ENCODE measurements at places on chromosomes 7 and 10.

DNA sequence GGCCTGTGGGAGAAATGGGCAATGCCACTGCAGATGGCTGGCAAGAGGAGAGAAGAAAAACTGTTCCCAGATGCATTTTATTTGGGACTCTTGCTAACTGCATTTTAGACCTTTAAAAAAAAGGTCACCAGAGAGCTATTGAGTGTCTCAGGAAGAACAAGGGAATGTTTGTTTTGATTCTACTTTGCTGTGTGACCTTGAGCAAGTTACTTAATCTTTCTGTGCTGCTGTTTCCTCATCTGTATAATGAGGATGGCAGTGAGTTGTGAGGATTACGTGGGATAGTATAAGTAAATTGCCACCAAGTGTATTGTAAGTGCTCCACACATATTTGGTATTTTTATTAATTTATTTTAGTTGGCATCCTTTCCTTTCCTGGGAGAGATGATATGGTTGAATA is 142.0 kb upstream of the AGK start:
- no peak for DNase-seq

GRCh38 chr10:2556883-2557282 is 510.5 kb upstream of the PFKP start:
- DNase-seq, result no peak

GRCh38 chr7:136957391-136957790 is 88.9 kb downstream of the CHRM2 start:
- no peak for DNase-seq

- no peak for DNase-seq
These were observed 63.5 kb upstream of the EGFR start for GRCh38 chr7:54955296-54955695.

DNA sequence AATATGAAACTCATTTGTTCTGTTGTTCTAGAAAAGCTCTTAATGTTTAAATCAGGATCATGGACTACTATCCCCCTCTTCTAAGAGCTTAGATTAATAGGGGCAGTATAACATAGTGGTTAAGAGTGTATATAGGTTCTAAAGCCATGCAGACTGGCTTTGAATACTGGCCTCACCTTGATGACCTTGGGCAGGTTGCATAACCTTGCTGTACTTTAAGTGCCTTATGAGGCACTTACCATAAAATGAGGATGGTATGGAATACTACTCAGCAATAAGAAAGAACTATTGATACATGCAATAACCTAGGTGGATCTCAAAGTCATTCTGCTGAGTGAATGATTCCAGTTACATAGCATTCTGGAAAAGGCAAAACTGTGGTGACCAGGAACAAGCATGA is 53.6 kb downstream of the GBF1 start:
- no peak for DNase-seq

GRCh38 chr10:43137717-43138020 is 576 bp upstream of the CSGALNACT2 start:
- no peak for DNase-seq

- DNase-seq, result no peak
These were observed 19.2 kb downstream of the OGDHL start for GRCh38 chr10:49742683-49743463.

- DNase-seq, result peak; percentile 78
These were observed 1.5 kb upstream of the SKIDA1 start for GRCh38 chr10:21526860-21527597.

- DNase-seq, result no peak
These were observed 148.0 kb downstream of the FGFR2 start for GRCh38 chr10:121450247-121450646.

GRCh38 chr7:130231792-130232191 is 24.1 kb downstream of the SSMEM1 start:
- no peak for DNase-seq

GRCh38 chr7:132977234-132977633 is 104.7 kb downstream of the CHCHD3 start:
- no peak for DNase-seq

DNA sequence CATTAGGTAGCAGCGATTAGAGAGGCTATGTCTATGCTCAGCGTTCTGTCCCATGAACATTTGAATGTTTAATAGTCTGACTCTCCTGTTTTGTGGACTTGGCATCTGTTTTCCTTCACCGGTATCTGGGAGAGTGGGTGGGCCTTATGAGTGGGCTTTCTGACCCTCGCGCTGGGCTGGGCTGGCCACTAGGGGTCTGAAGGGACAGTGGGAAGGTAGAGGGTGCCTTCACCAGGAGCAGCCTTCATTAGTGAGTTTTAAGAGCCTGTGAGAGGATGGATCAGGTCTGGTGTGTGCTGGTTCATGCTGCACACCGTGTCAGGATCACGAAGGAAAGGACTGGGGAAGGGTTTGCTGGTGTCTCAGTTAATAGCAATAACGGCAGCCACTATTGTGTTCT is 33.4 kb downstream of the DCLRE1A start:
- peak; percentile 1 for DNase-seq

DNA sequence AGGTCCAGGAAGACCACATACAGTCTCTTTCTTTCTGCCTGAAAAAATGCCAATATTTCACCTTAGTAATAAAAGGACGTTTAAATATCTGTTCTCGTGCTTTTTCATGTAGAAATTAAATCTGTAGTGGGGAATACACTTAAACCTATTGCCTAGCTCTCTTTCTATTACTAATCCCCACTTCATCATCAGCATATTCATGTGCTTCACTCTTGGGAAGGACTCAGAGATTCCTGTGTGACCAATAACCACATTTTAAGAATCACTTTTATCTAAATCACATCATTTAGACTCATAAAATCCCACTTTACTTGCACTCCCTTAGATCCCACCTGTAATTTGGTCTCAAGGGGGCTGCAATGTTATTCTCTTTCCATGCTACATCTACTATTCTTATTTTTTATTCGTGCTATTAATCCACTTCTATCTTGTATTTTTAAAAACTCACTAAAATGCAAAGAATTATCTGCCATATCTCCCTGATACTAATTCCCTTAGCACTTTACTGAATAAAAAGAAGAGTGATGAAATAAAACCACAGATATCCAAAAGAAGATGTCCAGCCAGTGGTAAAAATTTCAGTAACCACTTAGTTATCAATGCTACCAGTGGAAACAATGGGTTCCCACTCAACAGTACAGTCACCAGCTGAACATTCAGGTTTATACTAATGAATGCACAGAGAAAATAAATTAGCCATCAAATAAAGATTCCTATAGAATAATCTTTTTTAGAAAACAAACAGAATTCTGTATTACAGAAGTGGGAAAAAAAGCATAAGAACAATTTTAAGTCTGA is 102.1 kb downstream of the PPP1R17 start:
- DNase-seq, result no peak

DNA sequence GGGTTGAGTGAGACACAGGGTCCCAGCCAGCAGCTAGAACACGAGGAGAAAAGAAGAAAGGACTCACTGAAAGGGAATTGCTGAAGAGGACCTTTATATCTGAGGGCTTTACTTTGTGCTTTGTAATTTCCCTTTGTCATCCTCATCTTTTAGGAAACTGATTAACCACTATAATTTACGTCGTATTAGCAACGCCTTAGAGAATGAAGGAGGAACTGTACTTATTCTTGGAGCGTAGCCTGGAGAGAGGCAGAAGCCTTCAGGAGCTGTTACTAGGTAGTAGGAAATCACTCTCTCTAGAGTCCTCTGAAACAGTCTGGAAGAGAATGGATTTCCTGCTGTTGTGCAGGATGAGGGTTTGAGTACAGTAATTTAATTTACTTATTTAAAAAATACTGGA is 101.0 kb upstream of the STEAP1B start:
- DNase-seq, result no peak

GRCh38 chr7:48084727-48085432 is 4.2 kb upstream of the UPP1 start:
- DNase-seq, result no peak

GRCh38 chr10:110356628-110357245 is 52.0 kb upstream of the SMNDC1 start:
- DNase-seq, result no peak

GRCh38 chr10:99393036-99393435 is 37.4 kb downstream of the GOT1 start:
- DNase-seq, result no peak

- DNase-seq, result peak; percentile 21
These were observed 1.3 kb upstream of the COMMD3 start for GRCh38 chr10:22314852-22315251.

GRCh38 chr7:71776726-71777125 is 635.4 kb downstream of the CALN1 start:
- DNase-seq, result no peak

- no peak for DNase-seq
These were observed 83.6 kb downstream of the KCNMA1 start for GRCh38 chr10:77553966-77554365.

GRCh38 chr10:78706726-78707540 is 361.8 kb upstream of the ZMIZ1 start:
- no peak for DNase-seq

DNA sequence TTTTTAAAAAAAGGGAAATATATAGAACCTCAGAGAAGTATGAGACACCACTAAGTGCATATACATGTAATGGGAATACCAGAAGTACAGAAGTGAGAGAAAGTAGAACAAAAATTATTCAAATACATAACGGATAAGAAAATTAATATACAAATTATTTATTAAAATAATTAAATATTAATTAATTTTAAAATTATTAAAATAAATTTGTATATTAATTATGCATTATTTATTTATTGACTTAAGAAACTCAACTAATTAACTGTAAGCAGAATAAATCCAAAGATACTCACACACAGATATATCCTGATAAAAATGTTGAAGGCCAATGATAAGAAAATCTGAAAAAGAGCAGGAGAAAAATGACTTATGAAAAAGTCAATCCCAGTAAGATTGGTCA is 1333.5 kb upstream of the CELF2 start:
- DNase-seq, result no peak

- DNase-seq, result no peak
These were observed 310.6 kb upstream of the MGMT start for GRCh38 chr10:129156406-129156805.

DNA sequence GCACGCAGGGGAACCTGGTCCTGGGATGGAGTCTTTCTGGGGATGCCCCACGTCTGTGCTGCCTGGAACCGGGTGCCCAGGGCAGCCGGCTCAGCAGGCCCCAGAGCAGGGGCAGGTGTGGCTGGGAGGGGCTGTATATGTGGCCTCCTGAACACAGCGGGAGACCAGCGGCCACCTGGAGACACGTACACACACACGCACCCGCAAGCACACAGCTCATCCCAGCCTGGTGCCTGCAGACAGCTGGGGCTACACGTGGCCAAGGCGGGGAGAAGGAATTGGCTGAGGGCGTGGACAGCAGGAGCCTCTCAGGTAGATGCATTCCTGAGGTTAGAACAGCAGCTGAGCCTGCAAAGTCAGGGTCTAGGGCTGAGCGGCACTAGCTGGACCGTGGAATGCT is 14.0 kb downstream of the ADAM8 start:
- peak; percentile 10 for DNase-seq

GRCh38 chr10:8659982-8660381 is 605.5 kb downstream of the GATA3 start:
- DNase-seq, result no peak

GRCh38 chr10:70122742-70123141 is 9.9 kb downstream of the AIFM2 start:
- DNase-seq, result no peak

DNA sequence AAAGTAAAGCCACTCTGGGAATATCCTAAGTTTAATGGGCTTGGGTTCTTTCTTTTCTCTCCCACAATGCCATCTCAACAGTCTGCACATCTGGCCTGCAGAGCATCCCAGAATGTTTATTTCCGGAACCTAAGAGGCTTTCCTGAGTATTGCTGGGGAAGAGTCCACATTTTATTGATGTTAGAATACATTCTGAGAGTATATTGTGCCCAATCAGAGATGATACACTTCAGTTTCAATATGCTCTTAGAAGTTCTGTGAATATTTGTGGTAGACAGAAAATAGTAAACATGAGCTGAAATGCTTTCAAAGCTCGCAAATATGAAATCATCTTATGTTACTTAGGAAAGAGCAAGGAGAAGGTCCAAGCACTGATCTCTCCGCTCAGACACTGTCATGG is 200.6 kb downstream of the TWIST1 start:
- DNase-seq, result no peak

DNA sequence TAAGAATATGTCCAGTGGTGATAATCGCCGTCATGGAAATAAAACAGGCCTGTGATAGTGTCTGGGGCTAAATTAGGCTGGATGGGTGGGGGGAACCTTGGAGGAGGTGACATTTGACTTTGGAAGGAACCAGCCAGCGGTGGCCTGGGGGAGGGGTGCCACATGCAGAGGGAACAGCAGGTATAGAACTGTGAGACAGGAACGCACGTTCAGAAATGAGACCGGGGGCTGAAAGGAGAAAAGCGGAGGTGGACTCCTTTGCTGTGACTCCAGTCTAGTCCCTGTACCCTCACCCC is 2.6 kb upstream of the CYP26A1 start:
- no peak for DNase-seq

- no peak for DNase-seq
These were observed 11.7 kb upstream of the ZNF680 start for GRCh38 chr7:64574540-64575099.

DNA sequence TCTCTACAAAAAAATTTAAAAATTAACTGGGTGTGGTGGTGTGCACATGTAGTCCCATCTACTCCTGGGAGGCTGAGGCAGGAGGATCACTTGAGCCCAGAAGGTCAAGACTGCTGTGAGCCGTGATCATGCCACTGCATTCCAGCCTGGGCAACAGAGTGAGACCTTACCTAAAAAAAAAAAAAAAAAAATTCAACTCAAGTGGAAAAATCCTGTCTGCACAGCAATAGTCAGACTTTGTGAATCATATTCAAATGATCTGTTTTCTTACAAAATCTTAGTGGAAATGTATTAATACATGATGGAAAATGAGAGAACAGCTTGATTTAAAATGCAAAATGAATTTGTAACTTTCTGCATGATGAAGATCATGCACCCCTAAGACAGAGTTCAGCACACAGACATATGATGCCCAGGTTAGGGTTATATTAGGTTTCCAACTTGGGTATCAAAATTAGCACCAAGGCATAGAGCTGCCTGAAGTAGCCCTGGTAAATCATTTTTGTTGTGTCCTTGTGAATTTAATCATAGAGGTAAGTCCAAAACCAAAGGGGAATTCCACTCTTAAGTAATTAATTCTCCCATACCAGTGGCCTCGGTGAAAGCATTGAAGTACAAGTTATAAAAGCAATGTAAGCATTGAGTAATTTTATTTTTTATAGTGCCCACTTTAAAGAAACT is 93.8 kb downstream of the ADD3 start:
- no peak for DNase-seq

DNA sequence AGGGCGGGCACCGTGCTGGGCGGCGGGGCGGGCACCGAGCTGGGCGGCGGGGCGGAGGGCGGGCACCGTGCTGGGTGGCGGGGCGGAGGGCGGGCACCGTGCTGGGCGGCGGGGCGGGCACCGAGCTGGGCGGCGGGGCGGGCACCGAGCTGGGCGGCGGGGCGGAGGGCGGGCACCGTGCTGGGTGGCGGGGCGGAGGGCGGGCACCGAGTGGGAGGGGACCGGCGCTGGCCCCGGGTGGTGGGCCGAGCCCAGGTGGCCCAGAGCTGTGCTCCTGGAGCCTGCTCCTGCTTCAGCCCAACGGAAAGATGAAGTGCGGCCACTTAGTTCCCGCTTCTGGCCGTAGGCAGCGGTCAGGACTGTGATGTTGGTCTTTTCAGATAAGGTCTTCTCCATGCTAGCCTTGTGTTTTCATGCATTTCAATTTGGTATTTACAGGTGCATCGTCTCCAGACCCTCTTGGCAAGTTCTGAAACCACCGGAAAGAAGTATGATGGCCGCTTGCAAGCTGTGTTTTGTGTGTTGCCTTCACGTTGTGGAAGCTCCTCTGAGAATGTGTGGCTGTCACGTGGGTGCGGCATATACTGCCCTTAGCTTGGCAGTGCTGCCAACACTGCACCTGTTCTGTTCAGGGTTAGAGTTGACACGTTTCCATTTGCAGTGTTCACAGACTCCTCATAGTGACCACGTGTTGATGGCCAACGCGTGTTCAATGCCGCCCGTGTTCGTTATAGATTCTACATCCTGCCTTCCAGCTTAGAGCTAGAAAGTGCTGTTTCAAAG is 25.2 kb downstream of the IQCE start:
- no peak for DNase-seq

All from NCI-H526 (cell line).